Endothelial cell of umbilical vein (primary cell): ENCODE measurements at places on chromosomes 12 and 14. TPM values are rescaled to one million over a fixed set of nuclear protein-coding genes. Genes with fewer than 3 reads are reported as not detected.

Gene IL22
- not detected in 2 replicates for total RNA-seq

Gene SCNN1A
- total RNA-seq = 0.18 TPM in 1 of 2 replicates, not detected in the other

Gene ASB8
- total RNA-seq = 26.5 and 29.7 TPM in 2 replicates

Gene SLC24A4
- total RNA-seq = 0.07 and 0.14 TPM in 2 replicates

Gene GLIPR1L1
- not detected in 2 replicates for total RNA-seq
